ENCODE measurements at places on chromosomes 1 and 21.
A peak's percentile ranks its signal among the peaks of the same experiment; 100 is the strongest.

DNA sequence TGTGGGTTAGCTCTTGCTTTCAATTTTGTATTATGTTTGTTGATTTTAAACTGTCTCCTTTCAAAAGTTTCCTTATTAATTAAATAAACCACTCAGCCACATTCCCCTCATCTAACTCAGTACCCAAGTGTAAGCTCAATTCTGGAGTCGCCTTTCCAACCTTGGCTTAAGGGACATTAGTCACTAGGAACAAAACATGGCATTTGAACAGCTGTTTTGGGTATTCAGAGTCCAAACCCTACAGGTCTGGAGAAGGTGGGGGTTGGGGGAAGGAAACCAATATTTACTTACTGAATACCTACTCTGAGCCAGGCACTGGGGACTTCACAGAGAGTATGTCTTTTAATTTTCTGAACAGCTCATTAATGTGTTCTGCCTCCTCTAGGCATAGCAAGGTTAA, 117.2 kb upstream of the JUN start:
- DNase-seq, result no peak

DNA sequence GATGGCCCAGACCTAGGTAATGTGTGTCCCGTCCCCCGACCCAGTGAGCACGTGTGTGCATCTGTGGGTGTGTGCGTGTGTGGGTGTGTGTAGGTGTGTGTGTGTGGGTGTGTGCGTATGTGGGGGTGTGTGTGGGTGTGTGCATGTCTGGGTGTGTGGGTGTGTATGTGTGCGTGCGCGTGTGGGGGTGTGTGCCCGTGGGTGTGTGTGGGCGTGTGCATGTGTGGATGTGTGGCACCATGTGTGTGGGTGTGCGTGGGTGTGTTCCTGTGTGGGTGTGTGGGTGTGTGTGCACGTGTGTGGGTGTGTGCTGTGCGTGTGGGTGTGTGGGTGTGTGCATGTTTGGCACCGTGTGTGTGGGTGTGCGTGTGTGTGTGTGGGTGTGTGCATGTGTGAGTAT, 309.5 kb downstream of the KIF26B start:
- no peak for DNase-seq

DNA sequence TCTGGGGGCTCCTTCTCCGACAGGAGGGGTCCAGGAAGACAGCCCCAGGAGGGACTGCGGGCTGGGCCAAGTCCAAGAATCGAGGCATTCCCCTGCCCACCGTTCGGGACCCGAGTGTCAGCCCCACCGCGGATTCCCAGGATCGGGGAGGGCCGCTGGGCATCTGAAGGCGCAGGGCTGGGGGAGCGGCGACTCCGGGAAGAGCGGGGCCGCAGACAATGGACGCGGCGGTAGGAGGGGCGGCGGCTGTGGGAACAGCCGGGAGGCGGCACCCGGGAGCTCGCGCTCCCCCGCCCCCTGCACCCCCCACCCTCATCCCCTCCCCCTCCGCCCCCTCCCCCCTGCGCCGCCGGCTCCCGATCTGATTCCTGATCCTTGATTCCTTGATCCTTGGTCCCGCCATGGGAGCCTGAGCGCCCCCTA, at the start of gene VANGL2:
Gene VANGL2 (plus strand): TSS at position 342 of the 423 bp plus-strand sequence. CDS start 15,274 bp downstream, outside the sequence.
- DNase-seq, result peak; percentile 67

DNA sequence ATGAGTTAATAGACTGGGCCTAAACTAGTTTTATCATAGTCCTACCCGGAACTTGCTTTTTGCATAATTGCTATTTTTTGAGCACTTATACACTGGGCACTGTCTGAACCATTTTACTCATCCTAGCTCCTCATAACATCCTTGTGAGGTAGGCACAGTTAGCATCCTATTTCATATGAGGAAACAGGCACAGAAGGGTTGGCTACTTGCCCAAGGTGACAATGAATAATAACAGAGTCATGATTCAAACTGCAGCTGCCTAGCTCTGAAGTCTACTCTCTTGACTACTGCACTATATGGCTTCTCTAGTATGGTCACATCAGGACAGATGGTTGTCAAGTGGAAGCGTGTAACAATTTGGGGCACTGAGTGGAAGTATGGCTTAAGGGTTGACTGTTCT, 18.2 kb upstream of the RC3H1 start:
- DNase-seq, result no peak

- no peak for DNase-seq
These were observed 67.2 kb downstream of the SLC37A1 start for GRCh38 chr21:42580793-42581321.

DNA sequence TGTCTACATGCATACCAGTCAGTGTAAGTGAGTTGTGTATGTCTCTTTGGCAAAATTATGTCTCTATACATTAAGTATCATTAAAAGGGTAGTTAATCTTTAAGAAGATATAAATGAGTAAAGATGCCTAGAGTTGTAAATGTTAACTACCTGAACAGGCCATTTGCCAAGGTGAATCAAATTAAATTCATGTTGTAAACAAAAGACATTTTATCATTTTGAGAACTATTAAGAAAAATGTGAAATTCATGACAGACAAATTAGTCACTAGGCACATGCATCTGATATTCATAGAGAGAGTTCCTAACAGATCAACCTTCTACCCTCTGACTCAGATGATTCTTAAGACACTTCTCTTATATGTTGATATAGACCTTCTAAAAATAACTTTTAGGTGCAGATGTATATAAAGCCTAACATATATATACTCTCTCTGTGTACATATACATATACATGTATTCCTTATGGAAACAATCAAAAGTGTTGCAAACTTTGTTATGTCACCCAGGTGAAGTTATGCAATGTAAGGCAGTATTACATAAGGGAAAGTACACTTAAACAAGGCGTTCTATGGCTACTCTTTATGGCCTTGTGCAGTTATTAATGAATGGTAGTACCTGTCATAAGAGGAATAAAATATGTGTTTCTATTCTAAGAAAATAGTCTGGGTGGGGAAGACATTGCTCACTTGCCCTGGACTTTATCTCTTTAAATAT, at the start of gene TMPRSS15:
Gene TMPRSS15 (minus strand): TSS at position 51 of the 716 bp plus-strand sequence. CDS start 163 bp downstream, outside the sequence.
- DNase-seq, result no peak

- no peak for DNase-seq
These were observed 131.2 kb downstream of the RHOU start for GRCh38 chr1:228866468-228866867.

GRCh38 chr1:23868557-23869016, 497 bp upstream of the FUCA1 start:
- DNase-seq, result no peak

GRCh38 chr1:59044535-59045121, 252.3 kb upstream of the FGGY start:
- DNase-seq, result no peak

DNA sequence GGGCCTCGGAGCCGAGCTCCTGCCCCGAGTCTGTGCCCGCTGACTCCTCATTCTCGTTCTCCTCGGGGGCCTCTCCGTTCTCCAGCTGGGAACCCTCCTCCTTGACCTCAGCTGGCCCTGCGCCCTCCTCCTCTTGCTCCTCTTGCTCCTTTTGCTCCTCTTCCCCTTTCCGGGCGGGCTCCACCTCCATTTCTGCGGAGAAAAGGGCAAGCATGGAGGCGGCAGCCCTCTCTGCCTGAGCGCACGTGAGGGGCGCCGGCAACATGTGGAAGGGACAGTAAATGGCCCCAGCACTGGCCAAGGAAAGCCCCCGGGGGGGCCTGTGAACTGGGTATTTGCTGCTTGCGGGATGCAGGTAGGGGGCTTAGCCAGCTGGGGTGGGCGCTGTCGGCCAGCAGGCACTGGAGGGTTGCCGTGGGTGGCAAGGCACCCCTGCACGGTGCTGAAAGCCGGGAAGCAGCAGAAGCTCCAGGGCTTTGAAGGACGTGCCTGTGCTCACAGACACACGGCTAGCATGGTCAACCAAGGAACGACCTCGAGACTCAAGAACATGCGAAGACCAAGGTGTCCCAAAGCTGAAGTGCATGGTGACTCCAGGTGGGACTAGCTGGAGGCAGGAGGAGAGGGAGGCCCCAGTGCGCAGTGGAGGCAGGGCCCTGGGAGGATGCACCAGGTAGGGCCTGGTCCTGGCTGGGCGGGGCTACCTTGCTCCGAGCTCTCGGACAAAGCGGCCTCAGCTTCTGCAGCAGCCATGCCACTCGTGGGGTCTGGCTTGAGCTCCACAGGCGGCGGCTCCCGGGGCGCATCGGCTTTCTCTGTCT, 30.7 kb downstream of the ZBTB17 start:
- DNase-seq, result no peak

- no peak for DNase-seq
These were observed 268.0 kb downstream of the PTPRC start for GRCh38 chr1:198906739-198907422.

DNA sequence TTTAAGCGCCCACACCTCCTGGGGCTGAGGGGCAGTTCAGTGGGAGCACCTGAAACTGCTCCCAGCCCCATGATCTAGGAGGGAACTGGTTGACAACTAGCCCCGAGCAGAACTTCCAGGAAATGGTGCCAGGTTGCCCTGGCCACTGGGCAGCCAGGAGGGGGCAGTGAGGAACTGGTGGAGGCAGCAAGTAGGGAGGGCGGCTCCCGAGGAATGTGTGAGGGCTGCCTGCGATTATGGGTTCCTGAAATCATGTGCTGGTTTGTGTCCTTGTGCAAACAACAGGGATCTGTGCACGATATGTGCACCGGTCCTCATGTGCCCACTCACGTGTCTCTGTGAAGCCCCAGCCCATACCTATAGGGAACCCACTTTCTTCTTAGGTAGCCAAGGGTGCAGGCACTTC, 9.9 kb downstream of the GPR3 start:
- no peak for DNase-seq
